Tongue (tissue), 3 donors: ENCODE measurements at places on chromosomes 1 and 21.

DNA sequence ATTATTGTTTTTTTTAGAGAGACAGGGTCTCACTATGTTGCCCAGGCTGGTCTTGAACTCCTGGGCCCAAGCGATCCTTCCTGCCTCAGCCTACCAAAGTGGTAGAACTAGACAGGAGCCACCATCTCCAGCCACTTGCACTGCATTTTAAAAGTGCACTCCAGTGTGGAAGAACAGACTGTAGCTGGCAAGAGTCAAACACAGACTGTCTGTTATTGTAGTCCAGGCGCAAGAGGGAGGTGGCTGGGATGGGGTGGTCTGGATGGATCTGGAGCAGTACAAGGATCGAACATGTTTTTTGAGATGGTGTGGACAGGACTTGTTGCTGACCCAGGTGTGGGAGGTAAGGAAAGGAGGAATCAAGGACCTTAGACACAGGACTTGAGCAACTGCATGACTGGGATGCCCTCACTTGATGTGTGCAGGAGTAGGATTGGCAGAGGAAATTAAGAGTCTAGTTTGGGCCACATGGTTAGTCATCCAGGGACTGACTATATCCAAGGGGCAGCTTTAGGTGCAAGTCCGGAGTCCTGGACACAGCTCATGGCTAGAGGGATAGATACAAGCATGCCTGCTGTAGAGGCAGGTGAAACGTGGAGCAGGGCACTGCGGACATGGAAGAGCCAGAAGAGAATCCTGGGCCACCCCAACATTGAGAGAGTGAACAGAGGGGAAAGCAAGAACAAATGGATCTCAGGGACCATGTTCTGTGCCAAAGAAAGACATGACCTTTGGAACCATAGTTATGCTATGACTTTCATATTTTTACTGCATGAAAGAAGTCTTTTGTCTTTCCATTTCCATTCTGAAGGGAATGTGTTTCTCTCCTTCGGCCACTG lies 42.0 kb downstream of the ELK4 start:
- DNase-seq = no peak

GRCh38 chr21:45169682-45170081 lies 95.3 kb downstream of the ADARB1 start:
- no peak for DNase-seq

- peak; percentile 76 for DNase-seq
Observed at GRCh38 chr1:152034654-152035538, 1.9 kb downstream of the S100A11 start.

DNA sequence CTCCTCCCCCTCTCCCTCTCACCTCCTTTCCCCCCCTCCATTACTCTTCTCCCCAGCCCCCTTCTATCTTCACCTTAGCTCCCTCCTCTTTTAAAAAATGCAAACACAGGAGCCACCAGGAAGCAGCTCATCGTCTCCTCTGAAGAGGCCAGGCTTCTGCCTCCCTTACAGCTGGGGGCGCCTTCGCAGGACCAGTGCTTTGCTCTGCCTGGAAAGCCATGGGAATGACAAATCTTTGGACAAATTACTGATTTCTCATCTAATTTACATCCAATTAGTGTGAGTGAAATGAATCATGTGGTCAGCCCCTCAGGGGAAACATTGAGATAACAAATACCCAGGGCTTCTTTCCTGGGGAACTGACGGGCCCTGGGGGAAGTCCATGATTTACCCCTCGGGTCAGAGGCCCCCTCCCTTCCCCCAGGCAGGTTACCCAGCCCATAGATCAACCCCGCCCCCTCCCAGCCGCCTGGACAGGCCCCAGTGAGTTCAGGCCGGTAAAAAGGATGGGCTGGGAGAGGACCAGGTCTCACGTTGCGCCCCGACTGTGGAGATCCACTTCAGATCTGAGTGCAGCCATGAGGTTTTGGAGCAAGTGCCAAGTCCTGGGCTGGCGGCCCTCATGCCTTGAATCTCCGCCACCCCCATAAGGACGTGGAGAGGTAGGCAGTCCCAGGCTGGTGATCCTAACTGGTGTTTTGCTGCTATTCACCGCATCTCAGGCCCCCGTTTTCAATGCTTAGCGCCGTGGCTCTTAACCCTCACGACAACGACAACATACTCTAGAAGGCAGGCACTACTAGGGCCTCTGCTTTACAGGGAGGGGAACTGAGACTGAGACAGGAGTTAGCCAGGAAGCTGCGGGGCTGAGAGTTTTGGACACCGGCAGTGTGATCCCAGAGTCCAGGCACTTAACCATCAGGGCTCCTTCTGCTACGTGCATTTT lies 300.8 kb downstream of the RRAGC start:
- no peak for DNase-seq

DNA sequence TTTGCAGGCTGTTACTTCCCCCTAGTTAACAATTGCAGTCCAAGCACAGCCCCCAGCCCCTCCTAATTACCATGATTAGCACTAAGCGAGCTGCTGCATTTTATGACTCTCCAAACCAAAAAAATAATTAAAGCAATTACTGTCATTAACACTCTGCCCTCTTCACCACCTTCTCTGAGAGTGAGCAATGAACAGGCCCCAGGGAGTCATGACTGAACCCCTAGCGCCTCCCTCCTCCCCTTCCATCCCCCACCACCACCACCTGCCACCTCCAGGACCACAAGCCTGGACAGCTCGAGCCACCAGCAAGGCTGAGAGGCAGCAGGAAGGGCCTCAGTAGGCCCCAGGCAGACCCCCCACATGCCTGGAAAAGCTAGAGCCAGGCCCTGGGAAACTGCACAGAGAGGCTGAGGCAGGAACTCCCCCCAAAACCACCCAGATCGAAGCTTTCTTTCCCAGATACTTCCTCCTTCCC lies 35.5 kb upstream of the ZC3H12A start:
- no peak for DNase-seq

DNA sequence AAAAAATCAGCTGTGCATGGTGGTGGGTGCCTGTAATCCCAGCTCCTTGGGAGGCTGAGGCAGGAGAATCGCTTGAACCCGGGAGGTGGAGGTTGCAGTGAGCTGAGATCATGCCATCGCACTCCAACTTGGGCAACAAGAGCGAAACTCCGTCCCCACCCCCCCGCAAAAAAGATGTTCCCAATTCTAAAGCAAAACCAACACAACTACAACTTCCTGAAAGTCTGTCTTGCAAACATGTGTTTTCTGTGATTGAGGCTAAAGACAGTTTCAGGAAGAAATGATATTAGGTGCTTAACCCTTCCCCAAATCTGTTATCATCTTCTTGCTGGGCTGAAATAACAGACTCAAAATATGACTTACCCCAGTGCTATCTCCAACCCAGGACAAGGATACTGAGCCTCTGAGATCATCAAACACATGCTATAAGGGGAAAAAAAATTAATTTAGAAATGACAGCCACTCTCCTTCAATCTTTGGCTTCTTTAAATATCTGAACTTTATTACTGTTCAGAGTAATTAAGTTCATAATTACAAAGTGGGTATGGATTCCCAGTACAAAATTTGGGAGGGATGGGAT lies 28.5 kb downstream of the SORT1 start:
- no peak for DNase-seq

- no peak for DNase-seq
Observed at GRCh38 chr1:150132372-150132771, 17.3 kb upstream of the PLEKHO1 start.

- peak; percentile 7 for DNase-seq
Observed at GRCh38 chr1:188249811-188250210, 1421.1 kb downstream of the PLA2G4A start.

DNA sequence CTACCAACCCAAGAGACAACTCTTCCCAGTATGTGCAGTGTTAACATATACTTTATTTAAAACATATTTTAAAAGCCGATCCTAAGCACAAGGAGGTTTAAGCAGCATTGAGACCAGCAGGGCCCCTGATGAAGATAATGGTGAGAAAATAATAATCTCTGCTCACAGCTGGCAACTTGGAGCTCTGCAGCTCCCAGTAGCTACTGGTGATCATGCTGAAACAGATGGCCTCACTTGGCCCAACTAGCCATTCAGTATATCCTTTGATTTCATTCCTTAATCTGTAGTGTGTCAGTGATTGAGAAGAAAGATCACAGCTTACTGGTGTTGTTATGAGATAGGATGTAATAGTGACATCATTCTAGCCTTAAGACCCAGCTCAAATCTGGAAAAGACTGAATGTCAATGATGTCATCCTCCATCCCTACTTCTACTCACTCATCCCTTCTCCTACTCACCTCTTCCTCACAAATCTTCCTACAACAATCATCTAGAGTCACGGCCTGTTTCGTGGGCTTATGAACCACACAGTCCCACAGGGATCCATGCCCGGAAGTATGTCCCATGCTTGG lies 817.9 kb downstream of the PLA2G4A start:
- no peak for DNase-seq

- DNase-seq = no peak
Observed at GRCh38 chr1:58395355-58395754, 151.2 kb downstream of the OMA1 start.

GRCh38 chr1:40684669-40685068 lies 6.8 kb upstream of the NFYC start:
- DNase-seq = no peak

GRCh38 chr1:163826500-163826899 lies 504.7 kb downstream of the NUF2 start:
- peak; percentile 36 for DNase-seq

- DNase-seq = peak; percentile 38
Observed at GRCh38 chr21:28754127-28754611, 238.5 kb downstream of the LTN1 start.

DNA sequence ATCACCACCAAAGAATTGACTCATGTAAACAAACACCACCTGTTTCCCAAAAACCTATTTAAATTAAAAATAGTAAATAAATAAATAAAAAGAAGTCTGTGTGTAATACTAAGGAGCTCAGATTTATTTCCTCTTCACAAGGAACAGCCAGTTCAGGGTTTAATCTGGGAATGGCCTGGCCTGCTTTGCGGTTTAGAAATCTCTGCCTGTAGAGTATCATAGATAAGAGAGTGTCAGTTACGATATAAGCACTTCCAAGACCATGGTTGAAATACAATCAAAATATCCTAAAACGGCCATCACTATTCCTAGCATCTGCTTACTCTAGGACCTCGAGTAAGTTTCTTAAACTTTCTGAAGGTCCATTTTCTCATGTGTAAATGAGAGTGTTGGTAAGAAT lies 274.4 kb downstream of the PLPP3 start:
- DNase-seq = no peak

DNA sequence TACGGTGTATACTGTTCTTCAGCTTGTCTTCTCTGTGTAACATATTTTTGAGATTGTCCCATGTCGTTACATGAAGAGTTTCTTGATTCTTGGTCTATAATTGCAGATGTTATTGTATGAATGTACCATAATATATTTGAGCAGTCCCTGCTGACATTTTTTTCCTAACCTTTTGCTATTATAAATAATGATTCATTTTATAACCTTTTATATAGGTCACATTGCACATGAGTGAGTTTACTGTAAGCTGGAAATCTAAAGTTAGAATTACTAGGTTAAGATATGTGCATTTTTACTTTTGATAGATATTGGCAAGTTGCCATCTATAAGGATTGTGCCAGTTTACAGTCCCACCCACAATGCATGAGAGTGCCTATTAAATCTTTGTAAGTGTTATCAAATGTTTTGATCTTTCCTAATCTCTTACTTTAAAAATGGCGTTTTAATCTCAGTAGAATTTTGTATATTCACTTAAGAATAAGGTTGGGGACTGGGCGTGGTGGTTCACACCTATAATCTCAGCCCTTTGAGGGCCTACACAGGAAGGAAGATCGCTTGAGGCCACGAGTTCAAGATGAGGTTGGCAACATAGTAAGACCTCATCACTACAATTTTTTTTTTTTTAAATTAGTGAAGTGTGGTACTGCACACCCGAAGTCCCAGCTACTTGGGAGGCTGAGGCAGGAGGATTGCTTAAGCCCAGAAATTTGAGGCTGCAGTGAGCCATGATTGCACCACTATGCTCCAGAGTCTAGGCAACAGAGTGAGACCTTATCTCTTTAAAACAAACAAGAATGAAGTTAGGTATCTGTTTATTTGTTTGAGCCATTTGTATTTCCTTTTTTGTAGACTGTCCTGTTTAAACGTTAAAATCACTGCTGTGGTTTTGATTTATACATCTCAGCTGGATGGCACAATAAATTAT lies 36.5 kb downstream of the ZMYM1 start:
- DNase-seq = no peak

DNA sequence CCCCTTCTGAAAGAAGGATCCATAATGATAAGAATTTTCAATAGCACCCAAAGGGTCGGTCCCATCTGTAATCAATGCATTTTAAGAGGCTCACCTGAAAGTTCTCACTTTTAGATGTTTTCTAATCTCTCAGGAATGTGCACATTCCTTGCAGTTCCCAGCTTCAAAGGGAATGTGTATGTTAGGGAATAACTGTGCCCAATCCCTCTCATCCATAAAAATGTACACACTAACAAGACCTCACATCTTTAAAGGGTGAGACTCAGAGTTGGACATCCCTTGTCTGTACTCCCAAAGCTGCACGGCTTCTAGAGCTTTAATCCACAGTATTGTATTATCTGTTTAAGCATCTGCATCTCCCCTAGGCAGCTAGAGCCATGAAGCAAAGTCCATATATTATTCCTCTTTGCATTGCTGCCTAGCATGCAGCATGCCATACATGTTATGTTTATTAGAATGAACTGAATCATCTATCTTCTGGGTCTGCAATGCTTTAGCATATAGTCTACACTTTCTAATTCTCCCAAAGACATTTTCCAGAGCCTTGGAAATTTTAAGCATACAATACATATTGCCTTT lies 9.3 kb upstream of the CCN1 start:
- no peak for DNase-seq
